Spleen (tissue), 13 donors: ENCODE measurements at places on chromosomes 5 and 9. TPM values are rescaled to one million over a fixed set of nuclear protein-coding genes. Genes with fewer than 3 reads are reported as not detected.

The SPINK4 gene
- total RNA-seq, result not detected

DNA sequence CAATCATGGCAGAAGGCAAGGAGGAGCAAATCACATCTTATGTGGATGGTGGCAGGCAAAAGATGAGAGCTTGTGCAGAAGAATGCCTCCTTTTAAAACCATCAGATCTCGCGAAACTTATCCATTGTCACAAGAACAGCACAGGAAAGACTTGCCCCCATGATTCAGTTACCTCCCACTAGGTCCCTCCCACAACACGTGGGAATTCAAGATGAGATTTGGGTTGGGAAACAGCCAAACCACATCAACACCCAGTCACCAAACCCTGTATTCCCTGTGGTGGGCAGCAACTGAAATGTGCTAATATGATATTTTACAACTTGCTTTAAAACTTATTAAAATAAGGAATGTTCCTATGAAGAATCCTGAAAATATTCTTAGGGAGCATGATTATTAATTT, 54.2 kb downstream of the RASGRF2 start:
- H3K4me3 ChIP-seq, result no peak overlapping the region
- no peak for DNase-seq
- no peak overlapping the region for H3K27ac ChIP-seq
- no peaks in the 10 kb centered on the region for H3K4me1 ChIP-seq

- no peak for DNase-seq
- H3K27me3 ChIP-seq, result no peaks in the 10 kb centered on the region
- H3K36me3 ChIP-seq, result no peaks in the 10 kb centered on the region
- H3K4me3 ChIP-seq, result no peak overlapping the region
Observed at GRCh38 chr5:154741415-154741814, 13.8 kb upstream of the LARP1 start.

DNA sequence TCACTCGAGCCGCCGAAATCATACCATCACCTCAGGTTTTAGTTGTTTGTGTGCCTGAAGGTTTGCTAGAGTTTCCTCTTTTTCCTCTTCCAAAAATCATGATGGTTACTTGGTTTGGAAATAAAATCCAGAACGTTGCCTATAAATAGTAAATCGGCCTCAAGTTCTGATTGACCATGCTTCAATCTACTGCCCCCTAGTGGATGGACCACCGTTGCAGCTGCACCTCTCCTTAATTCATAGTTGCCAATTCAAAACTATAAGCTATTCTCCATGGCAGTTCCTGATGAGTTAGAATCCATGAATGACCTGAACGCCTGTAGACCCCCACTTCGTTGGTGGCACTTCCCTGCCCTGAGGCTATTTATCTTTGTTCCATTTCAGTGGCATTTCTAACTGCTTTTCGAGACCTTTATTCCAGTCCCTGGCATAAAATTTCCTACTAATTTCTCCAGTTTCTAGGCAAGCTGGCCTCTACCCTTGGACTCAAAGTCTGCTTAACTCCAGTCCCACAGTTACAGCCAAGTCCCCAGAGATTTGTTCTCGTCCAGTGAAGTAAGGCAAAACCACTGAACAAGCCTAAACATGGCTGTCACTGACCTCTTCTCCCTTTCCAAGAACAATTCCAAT, 422.6 kb downstream of the EFNA5 start:
- no peak overlapping the region for H3K4me3 ChIP-seq
- DNase-seq, result no peak
- no peaks in the 10 kb centered on the region for H3K27me3 ChIP-seq
- no peaks in the 10 kb centered on the region for H3K4me1 ChIP-seq

The HAND1 gene
- total RNA-seq, result not detected

The DND1 gene
- 1.5 TPM for total RNA-seq

DNA sequence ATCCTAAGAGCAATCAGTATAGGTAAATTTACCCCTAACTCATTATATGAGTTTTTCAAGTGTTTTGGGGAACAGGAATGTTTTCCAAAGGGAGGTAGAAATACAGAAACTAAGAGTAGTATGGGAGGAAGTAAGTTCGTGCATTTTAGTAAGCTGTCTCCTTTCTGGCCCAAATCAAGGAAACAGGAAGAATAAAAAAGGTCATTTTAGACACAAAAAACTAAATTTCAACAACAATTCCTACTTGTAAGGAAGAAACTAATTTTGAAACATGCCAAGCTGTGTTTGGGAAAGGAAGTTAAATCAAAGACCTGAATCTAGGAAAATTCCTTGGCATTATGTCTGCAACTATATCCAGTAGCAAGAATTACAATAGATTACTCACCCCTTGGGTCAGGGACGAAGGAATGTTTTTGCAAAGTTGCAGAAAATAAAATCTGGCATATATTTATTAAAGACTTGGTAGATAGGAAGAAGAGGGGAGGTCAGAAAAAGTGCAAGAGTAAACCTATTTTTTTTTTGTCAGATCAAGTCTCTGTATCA, 6.5 kb upstream of the RPS6 start:
- no peaks in the 10 kb centered on the region for H3K27me3 ChIP-seq
- no peak overlapping the region for H3K4me3 ChIP-seq
- no peaks in the 10 kb centered on the region for H3K4me1 ChIP-seq
- no peak for DNase-seq

The TRIM36 gene
- 2.4 TPM for total RNA-seq
